CD4-positive, alpha-beta memory T cell (primary cell): ENCODE measurements at places on chromosomes 3 and 15.

GRCh38 chr3:12643724-12644123 is 20.2 kb downstream of the RAF1 start:
- no peak for DNase-seq

DNA sequence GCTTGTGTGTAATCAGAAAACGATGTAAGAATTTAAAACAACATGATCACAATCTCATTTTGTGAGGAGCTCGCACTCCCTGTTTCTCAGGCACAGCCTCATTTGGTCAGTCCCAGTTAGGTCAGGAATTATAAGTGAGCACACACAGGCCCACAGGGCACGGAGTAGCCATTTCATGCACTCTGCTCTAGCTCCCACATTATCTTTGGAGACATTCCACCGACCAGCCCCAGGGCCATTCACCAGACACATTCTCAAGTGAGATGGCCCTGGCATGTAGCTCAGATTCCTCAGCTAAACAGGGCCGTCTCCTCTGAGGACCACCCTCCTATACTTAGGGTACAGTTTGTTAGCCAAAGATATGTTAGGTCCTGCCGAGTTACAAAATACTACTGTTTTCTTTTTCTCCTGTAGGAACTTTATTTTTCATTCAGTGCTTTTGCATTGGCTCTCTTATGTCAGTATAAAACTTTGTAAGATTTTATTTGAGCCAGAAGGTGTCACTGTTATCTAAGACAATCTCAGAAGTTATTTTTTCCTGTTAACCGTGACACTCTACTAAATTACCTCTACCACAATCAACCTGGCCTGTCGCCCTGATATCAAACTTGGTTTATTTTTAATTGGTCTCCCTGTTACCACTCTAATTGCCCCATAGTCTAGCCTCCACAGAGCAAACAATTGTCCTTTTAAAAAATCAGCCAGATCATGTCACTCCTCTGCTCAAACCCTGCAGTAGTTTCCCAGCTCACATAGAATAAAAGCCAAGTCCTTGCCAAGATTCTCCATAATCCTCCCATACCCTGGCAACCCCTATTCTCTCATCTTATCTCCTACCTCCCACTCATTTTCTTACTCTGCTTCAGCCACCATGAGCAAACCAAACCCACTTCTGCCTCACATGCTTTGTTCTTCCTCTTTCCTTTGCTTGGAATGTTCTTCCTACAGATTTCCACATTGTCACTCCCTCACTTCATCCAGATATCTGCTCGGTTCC is 105.7 kb downstream of the PPP2R3A start:
- no peak for DNase-seq

DNA sequence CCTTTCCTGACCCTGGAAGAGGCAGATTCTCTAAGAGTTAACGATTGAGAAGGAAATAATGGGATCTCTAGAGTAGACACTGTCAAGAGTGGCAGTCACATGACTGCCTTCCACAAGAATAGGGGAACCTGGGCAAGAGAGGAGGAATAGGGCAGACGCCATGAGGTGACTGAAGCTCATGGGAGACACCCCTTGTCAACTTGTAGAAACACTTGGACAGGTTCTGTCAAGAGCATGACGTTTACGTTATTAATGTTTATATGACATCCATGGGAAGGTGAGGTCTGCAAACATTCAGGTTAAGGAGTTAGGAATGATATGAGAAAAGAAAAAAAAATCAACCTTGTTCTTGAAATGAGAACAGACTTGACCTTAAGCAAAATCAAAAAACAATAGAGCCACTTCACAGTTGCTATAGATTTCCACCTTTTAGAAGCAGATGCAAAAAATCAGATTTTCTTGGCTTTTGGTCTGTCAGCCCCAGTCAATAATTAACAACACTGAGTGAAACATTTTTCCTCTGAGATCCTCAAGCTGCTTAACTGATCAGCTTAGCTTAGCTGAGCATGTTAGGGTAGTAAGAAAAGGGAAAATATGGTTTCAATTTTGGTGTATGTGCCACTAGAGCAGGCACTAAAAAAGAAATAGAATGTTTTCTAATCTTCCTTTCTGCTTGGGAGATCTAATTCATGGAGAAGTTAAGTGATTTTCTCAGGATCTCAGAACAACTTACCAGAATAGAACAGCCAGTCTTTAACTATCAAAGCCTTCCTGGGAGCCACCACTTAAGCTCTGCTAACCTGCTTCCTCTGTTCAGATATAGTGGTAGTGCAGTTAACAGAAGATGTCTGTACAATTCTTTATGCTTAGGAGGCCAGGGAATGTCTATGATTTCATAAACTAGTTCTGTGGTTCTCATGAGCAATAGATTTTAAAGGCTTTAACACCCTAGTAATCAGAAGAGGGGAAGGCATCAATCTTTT is 116.9 kb downstream of the B3GALNT1 start:
- no peak for DNase-seq

DNA sequence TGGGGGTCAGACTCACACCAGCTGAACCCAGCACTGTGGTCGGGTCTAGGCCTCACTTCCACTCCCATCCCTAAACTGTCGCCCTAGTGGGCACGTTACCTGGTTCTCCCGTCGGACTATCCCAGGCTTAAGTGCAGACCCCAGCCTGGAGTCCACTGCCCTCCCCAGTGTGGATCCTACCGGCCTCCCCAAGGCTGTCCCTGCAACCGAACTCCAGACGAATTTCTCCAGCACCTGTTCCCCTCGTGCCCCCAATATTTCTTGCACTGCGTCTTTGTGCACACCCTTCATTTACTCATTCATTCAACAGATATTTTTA is 26.5 kb downstream of the SLC41A3 start:
- DNase-seq: no peak

- DNase-seq: no peak
Observed at GRCh38 chr3:126326629-126327028, 30.6 kb downstream of the KLF15 start.
